Endothelial cell (in vitro differentiated cells): ENCODE measurements at places on chromosomes 3 and 15. TPM values are rescaled to one million over a fixed set of nuclear protein-coding genes. Genes with fewer than 3 reads are reported as not detected.
A peak's percentile ranks its signal among the peaks of the same experiment; 100 is the strongest.

DNA sequence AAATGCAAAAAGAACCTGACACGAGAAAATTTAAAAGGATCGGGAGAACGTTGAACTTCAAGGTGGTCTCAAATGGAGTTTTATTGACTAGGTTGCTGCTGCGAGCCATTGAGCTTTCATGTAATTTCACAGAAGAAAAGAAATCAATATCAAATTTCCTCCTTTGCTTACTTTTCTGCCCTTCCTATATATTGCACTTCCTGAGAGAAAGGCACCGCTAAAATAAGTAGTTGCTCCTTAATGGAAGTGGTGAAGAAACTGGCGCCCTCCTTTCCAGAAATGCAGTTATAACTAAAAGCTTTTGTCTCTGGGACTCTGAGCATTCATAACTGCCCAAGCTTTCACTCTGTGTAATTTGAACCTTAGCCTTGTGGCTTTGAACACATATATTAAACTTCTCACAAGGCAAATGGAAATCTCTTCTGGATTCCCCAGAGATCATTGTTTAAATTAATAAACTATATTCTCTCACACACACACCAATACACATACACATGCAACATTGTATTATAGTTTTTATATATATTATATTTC is 13.4 kb downstream of the EID1 start:
- H3K27me3 ChIP-seq = no peaks in the 10 kb centered on the region
- no peaks in the 10 kb centered on the region for H3K36me3 ChIP-seq
- H3K4me1 ChIP-seq = no peaks in the 10 kb centered on the region
- no peak overlapping the region for H3K4me3 ChIP-seq
- no peak for DNase-seq
- no peak overlapping the region for H3K27ac ChIP-seq

GRCh38 chr3:18724456-18724855 is 299.3 kb upstream of the SATB1 start:
- no peak for DNase-seq
- H3K27me3 ChIP-seq = no peaks in the 10 kb centered on the region
- no peaks in the 10 kb centered on the region for H3K36me3 ChIP-seq
- no peak overlapping the region for H3K4me3 ChIP-seq
- H3K4me1 ChIP-seq = no peaks in the 10 kb centered on the region

DNA sequence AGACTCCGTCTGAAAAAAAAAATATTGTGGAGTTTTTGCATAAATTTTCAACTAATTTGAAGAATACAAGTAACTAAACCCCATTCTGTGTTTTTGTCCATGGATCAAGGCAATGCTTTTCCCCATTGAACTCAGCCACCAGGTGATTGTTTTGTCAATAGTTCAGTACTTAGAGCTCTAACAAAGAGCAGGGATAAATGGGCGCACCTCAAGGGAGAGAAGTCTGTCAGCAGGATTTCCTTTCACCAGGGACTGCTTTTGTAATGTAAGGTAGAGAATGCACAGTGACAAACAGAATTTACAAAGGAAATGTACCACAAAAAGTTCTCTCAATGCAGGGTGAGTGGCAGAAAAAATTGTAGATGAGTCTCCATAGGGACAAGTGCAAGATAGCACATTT is 10.8 kb upstream of the ATP13A5 start:
- no peak overlapping the region for H3K27ac ChIP-seq
- no peak overlapping the region for H3K4me3 ChIP-seq
- no peaks in the 10 kb centered on the region for H3K27me3 ChIP-seq
- no peaks in the 10 kb centered on the region for H3K36me3 ChIP-seq

GRCh38 chr15:36666228-36666905 is 86.9 kb downstream of the CDIN1 start:
- no peaks in the 10 kb centered on the region for H3K36me3 ChIP-seq
- no peak for DNase-seq
- H3K4me1 ChIP-seq = peaks cover 7% of the 10 kb centered on the region

- no peaks in the 10 kb centered on the region for H3K36me3 ChIP-seq
- no peaks in the 10 kb centered on the region for H3K27me3 ChIP-seq
- H3K4me3 ChIP-seq = no peak overlapping the region
Measured at GRCh38 chr3:144458283-144458682, 486.7 kb downstream of the DIPK2A start.

DNA sequence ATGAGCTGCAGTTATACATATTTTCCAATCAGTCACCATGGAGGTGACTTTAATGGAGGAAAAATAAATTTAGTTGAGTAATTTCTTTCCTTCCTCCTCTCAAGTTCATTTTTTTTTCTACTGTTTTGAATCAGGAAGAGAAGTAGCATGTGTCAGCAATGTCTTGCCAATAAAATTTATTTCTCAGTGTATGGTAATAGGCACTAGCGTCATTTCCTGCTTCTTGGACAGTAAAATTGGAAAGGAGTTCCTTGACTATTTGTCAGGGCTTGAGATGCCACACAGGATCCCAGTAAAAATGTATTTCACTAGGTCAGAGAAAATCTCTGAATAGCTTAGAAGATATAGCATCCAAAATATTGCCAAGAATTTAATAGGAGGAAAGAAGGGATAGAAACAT is 605.9 kb downstream of the ROBO1 start:
- no peaks in the 10 kb centered on the region for H3K36me3 ChIP-seq
- H3K27ac ChIP-seq = no peak overlapping the region
- H3K27me3 ChIP-seq = peaks cover 2% of the 10 kb centered on the region
- H3K4me3 ChIP-seq = no peak overlapping the region

- DNase-seq = peak; percentile 26
- H3K36me3 ChIP-seq = peaks cover 21% of the 10 kb centered on the region
- H3K27me3 ChIP-seq = peaks cover 7% of the 10 kb centered on the region
- H3K4me1 ChIP-seq = peaks cover 29% of the 10 kb centered on the region
- H3K27ac ChIP-seq = peak overlapping the region; percentile 98
Measured at GRCh38 chr3:46960081-46960701, 16.4 kb downstream of the CCDC12 start.

- H3K4me3 ChIP-seq = no peak overlapping the region
- H3K36me3 ChIP-seq = no peaks in the 10 kb centered on the region
Measured at GRCh38 chr15:69140306-69140705, 20.1 kb upstream of the GLCE start.

DNA sequence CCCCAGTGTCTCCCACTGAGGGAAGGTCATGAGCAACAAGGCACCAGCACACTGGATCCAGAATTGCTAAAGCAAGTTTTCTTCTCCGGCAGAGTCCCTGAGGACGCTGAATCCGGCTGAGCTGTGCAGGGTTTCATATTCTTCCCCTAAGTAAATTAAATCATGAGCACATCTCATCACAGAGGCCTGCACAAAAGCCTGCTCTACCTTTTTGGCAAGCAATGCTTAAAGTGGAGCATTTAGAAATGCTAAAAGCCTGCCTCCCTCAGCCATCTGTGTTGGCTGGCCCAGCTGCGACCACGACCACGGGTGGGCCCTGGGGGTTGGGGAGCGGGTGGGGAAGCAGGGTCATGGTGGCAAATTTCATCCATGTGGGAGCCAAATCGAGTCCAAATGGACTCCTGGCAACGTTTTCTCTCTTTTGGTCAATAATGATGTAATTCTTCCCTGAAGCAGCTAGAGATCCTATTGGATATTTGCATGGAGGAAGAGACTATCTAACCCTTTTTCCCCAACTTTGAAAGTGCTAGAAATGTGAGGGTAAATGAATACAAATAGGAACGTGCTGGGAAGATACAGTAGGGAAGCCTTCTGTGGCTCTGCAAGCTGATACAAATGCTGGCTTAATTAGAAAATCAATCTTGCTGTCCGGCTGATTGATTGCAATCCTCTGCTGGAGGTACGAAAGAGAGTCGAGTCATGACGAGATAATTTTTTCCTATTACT is 532.8 kb upstream of the TBL1XR1 start:
- no peak overlapping the region for H3K27ac ChIP-seq
- H3K36me3 ChIP-seq = no peaks in the 10 kb centered on the region
- H3K4me3 ChIP-seq = no peak overlapping the region
- no peaks in the 10 kb centered on the region for H3K27me3 ChIP-seq
- no peak for DNase-seq

GRCh38 chr3:123025642-123026521 is 1.7 kb downstream of the SEMA5B start:
- DNase-seq = peak; percentile 24
- H3K27me3 ChIP-seq = peaks cover 4% of the 10 kb centered on the region
- no peaks in the 10 kb centered on the region for H3K36me3 ChIP-seq
- H3K27ac ChIP-seq = no peak overlapping the region

DNA sequence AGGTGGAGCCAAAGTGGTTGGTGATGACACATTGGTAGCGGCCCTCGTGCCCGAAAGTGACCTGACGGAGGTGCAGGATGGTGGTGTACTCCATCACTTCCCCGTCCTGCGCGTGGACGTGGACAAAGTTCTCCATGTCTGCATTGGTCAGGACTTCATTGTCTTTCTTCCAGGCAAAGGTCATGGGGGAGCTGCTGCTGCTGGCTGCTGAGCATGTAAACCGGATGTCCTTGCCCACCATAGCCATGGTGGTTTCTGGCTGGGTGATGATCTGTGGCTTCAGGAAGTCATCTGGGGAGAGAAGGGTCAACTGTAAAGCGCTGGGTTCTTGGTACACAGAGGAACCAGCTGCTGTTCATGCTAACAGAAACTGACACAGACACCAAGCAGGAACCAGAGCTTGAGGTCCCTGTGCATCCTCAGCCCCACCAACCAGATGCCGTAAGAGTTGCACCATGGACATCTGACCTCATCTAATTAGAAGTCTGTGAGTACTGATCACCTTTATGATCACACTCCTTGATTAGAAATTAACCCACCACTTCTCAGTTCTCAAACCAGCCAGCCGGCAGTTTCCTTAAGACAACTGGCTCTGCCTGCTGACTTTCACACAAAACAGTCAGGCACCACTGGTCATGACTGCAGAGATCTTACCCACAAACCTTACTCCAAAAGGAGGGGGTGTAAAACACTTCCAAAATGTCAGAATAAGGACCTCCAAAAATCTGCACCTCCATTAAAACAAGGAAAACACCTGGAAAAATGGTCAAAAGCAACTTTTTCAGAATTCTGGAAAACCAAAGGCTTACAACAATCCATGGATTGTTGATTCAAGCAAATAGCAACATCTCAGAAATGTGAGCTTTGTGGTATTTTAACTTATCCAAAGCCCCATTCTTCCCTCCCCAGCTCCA is 114.6 kb downstream of the LRIG1 start:
- no peaks in the 10 kb centered on the region for H3K4me1 ChIP-seq
- peak overlapping the region; percentile 69 for H3K4me3 ChIP-seq
- H3K36me3 ChIP-seq = peaks cover 36% of the 10 kb centered on the region

- H3K4me3 ChIP-seq = no peak overlapping the region
- no peak overlapping the region for H3K27ac ChIP-seq
- no peaks in the 10 kb centered on the region for H3K36me3 ChIP-seq
- no peaks in the 10 kb centered on the region for H3K4me1 ChIP-seq
- H3K27me3 ChIP-seq = no peaks in the 10 kb centered on the region
Measured at GRCh38 chr15:27328186-27328585, 357.2 kb downstream of the GABRG3 start.

DNA sequence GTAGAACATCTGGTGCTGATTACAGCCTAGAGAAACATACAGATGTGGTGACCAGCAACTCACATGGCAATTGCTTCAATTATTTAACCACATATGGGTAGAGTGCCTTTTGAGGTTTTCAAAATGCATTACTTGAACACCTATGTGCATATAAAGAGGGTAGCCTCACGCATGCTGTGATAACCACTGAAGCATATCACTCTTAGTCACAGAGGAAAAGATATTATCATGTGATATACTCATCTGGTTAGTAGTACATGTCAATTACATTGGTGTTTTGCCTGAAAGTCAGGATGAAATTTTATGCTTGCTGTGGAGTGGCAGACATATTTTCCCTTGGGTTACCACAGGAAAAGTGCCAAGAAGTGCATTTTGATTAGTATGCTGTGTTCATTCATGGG is 459.3 kb upstream of the AGTR1 start:
- H3K4me3 ChIP-seq = no peak overlapping the region
- H3K27me3 ChIP-seq = peaks cover 2% of the 10 kb centered on the region
- no peak for DNase-seq
- H3K36me3 ChIP-seq = no peaks in the 10 kb centered on the region
- no peak overlapping the region for H3K27ac ChIP-seq

- no peaks in the 10 kb centered on the region for H3K27me3 ChIP-seq
- no peaks in the 10 kb centered on the region for H3K4me1 ChIP-seq
- H3K36me3 ChIP-seq = no peaks in the 10 kb centered on the region
- H3K4me3 ChIP-seq = no peak overlapping the region
Measured at GRCh38 chr3:178856804-178857203, 214.8 kb downstream of the ZMAT3 start.

GRCh38 chr15:74893627-74894026 is 3.8 kb downstream of the MPI start:
- peaks cover 10% of the 10 kb centered on the region for H3K36me3 ChIP-seq
- peak overlapping the region; percentile 51 for H3K4me3 ChIP-seq
- peak overlapping the region; percentile 64 for H3K27ac ChIP-seq
- peaks cover 19% of the 10 kb centered on the region for H3K4me1 ChIP-seq

GRCh38 chr3:9553021-9553947 is at the start of gene LHFPL4:
Gene LHFPL4 (minus strand): TSS chr3:9553822. CDS start chr3:9552679, 1,143 bp downstream.
- no peak within 1 kb of the TSS for H3K27ac ChIP-seq
- H3K4me1 ChIP-seq = peaks cover 5% of the 10 kb centered on the region
- no peak for DNase-seq
- peak within 1 kb of the TSS; percentile 31 for H3K4me3 ChIP-seq

DNA sequence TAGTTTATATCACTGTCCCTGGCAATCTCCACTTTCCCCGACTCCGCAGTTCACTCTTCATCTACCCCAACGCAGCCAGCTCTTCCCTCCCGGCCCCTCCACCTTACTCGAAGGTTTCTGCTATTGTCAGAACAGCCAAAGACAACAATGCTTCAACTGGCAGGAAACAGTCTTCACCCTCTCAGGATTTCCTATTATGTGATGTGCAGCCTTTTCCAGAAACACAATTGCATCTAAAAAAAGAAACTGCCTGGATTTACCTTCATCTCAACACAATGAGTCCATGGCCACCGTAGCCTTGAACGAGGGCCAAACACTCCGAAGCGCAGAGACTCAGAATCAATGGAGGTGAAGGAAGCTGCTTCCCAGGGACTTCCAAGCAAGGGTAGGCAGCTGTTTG is 182.1 kb upstream of the TSC22D2 start:
- peak; percentile 32 for DNase-seq
- peak overlapping the region; percentile 99 for H3K27ac ChIP-seq
- H3K27me3 ChIP-seq = peaks cover 10% of the 10 kb centered on the region

DNA sequence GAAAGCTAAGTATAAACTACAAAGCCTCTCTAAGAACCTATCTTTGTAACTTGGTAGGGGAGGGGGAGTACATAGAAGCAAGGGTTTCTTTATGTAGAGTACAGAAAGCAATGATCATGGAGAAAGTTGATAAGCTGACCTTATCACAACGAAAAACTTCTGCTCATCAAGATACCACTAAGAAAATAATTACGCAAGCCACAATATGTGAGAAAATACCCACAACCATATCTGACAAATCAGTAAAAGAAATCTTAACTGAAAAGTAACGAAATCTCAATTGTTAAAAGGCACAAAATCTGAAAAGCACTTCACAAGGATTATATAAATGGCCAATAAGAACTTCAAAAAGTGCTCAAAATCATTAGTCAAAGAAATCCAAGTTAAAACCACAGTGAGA is 35.1 kb upstream of the RPS17 start:
- no peak overlapping the region for H3K4me3 ChIP-seq
- peaks cover 6% of the 10 kb centered on the region for H3K27me3 ChIP-seq
- peaks cover 5% of the 10 kb centered on the region for H3K4me1 ChIP-seq
- H3K27ac ChIP-seq = no peak overlapping the region
- DNase-seq = no peak
- H3K36me3 ChIP-seq = no peaks in the 10 kb centered on the region

Gene MAN2A2
- total RNA-seq = 72.2 TPM

Gene APOD
- total RNA-seq = 5.0 TPM

Gene KLHL6
- 46.1 TPM for total RNA-seq

Gene RHOA
- total RNA-seq = 583 TPM

Gene C2CD4A
- 0.18 TPM for total RNA-seq

Gene GAP43
- 16.1 TPM for total RNA-seq

Gene COLQ
- 2.1 TPM for total RNA-seq

Gene IQCF5
- total RNA-seq = not detected

Gene NCK1
- 53.9 TPM for total RNA-seq

Gene BCHE
- 3.1 TPM for total RNA-seq

Gene SLC9C1
- 0.13 TPM for total RNA-seq

Gene SLC12A1
- total RNA-seq = not detected

Gene MUSTN1
- total RNA-seq = 1.1 TPM

Gene ANKUB1
- total RNA-seq = not detected
